ENCODE measurements at places on chromosomes 2 and 18.

GRCh38 chr2:144668493-144669110 is 148.7 kb upstream of the ZEB2 start:
- DNase-seq: no peak

GRCh38 chr2:150981826-150982225 is 279.8 kb downstream of the RBM43 start:
- no peak for DNase-seq

GRCh38 chr2:181672255-181673008 is 7.9 kb downstream of the NEUROD1 start:
- DNase-seq: no peak

- DNase-seq: no peak
Observed at GRCh38 chr2:120776649-120777048, 41.0 kb downstream of the GLI2 start.

DNA sequence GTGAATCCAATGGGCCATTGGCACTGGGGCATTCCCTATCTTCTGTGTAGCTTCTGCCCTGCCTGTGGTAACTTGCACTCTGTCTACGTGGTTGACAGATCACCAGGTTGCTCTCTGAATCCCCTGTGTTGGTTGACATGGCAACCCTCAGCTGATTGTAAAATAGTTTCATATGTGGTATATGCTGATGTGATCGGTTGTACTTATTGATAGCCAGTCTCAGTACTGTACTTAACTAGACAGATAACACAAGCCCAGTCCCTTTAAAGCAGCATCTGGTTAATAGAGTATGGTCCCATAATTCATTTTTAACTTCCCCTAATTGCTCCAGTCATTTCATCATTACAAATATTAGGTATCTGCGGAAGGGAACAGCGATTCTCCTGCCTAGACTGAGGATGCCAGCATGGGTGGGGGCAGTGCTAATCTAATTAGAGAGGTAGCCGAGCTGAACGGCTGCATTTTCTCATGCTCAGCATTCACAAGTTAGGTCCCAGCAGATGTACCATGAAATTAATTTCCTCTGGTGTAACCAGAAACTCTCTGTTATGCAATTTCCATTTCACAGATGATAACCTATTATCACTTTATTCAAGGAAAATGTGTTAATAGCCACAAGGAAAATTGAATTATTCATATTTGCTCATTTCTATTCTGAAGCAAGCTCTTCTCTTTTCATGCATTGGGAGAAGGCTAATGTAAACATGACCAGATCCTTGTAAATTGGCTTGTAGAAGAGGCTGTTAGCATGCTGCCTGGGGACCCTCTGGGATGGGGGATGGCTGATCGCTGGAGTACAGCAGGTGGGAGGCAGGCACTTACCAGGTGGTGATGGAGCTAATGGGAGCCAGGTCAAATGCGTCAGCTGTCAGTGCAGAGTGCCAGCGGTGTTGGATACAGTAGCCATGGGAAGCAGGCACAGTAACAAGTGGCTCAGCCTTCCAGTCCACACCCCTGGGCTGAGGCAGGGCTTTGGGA is 608.3 kb downstream of the GALR1 start:
- no peak for DNase-seq

DNA sequence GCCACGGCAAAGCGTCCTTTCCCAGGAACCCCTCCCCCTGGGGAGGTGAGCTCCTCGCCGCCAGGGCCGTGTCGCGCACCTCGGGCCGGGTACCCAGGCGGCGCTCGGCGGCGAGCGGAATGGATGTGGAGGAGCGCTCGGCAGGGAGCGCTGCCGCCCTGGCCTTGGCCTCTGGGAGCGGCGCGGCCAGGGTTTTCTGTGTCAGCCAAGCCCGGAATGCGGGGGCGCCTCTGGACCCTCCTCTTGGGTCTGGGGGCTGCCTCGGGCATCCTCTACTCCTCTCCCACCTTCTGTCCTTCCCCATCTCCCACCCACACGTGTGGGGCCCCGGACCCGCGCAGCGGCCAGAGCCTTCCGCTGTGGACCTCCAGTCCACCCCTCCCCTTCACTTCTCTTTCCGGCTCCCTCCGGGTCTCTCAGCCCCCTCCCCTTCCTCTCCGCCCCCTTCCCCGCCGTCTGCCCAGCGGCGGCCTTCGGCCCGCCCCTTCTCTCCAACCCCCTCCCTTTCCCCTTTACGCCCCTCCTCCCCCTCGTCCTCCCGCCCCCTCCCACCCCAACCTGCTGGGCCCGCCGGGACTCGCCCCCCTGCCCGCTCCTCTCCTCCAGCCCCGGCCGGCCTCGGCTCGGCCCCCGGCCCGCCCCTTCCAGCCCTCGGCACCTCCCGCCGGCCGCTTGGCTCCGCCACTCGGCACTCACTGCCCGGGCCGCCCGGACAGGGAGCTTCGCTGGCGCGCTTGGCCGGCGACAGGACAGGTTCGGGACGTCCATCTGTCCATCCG is at the start of gene MERTK:
Gene MERTK (plus strand): TSS at position 684 of the 779 bp plus-strand sequence. CDS start 129 bp downstream, outside the sequence.
- peak; percentile 41 for DNase-seq

DNA sequence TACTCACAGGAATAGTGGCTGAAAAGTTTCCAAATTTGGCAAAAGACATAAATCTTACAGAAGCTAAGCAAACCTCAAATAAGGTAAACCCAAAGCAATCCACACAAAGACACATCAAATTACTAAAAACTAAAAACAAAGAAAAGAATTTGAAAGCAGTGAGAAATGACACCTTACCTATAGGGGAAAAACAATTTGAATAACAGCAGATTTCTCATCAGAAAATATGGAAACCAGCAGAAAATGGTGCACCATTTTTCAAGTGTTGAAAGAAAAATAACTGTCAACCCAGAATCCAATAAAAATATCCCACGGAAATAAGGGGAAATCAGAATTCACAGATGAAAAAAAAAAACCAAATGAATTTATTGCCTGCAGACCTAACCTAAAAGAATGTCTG is 138.6 kb downstream of the PIGN start:
- DNase-seq: no peak

GRCh38 chr2:198168651-198169050 is 364.3 kb downstream of the PLCL1 start:
- DNase-seq: no peak

DNA sequence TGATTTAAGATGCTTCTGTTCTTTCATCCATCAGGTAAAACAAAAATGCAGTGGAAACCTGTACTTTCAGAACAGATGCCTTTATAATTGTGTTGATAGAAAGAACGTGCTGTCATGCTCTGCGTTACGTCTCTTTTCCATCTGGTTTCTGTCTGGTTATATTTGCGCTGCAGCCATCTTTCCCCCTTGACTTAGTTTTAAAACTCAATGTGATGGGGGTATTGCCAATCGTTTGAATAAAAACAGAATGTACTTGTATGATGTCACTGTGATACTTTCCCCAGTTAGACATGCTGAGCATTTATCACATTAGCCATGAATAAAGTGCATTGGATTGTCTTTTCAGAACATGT is 508.6 kb downstream of the ADCYAP1 start:
- no peak for DNase-seq

All from NCI-H446 treated with DMSO at 0.1 percent for 48 hours (cell line).